Brain pericyte (primary cell): ENCODE measurements at places on chromosomes 16 and 17.

GRCh38 chr16:79882340-79883005 is 281.9 kb upstream of the MAF start:
- no peak for DNase-seq

- DNase-seq, result no peak
Observed at GRCh38 chr17:6177941-6178694, 107.9 kb downstream of the WSCD1 start.

GRCh38 chr16:88966986-88967829 is 9.8 kb downstream of the CBFA2T3 start:
- no peak for DNase-seq

- DNase-seq, result no peak
Observed at GRCh38 chr16:87678618-87679017, 76.3 kb downstream of the JPH3 start.

- no peak for DNase-seq
Observed at GRCh38 chr17:8712698-8713097, 31.9 kb downstream of the CCDC42 start.

DNA sequence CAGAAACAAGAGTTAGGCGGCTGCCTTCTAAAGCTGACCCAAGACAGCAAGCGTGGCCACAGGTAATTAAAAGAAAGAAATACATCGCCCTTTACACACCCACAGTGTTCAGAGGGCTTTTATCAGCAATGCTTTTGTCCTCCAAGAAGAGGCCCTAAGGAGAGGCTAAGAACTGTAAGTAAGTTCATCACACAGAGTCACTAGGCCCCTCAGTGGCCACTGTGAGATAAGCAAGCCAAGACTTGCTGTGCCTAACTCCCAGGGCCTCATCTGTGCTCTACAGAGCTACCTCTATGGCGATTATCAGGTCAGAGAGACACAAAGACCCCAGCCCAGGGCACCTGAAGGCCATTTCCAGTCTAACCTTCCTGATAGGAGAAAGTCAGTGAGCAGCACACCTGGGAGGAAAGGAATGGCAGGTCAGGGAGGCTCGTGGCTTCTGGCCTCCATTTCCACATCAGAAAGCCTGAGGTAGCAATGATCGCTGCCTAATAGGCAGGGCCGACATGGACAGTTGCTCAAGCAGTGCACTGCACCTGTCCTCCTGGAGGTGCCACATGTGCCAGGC is 545.2 kb upstream of the CDH11 start:
- no peak for DNase-seq

- DNase-seq, result no peak
Observed at GRCh38 chr16:69166946-69167930, 19.7 kb upstream of the SNTB2 start.

- DNase-seq, result no peak
Observed at GRCh38 chr17:29154516-29155226, 25.5 kb downstream of the MYO18A start.

GRCh38 chr17:34647511-34647910 is 68.1 kb downstream of the TMEM132E start:
- DNase-seq, result no peak

- no peak for DNase-seq
Observed at GRCh38 chr17:28100936-28101335, 58.5 kb downstream of the NLK start.

DNA sequence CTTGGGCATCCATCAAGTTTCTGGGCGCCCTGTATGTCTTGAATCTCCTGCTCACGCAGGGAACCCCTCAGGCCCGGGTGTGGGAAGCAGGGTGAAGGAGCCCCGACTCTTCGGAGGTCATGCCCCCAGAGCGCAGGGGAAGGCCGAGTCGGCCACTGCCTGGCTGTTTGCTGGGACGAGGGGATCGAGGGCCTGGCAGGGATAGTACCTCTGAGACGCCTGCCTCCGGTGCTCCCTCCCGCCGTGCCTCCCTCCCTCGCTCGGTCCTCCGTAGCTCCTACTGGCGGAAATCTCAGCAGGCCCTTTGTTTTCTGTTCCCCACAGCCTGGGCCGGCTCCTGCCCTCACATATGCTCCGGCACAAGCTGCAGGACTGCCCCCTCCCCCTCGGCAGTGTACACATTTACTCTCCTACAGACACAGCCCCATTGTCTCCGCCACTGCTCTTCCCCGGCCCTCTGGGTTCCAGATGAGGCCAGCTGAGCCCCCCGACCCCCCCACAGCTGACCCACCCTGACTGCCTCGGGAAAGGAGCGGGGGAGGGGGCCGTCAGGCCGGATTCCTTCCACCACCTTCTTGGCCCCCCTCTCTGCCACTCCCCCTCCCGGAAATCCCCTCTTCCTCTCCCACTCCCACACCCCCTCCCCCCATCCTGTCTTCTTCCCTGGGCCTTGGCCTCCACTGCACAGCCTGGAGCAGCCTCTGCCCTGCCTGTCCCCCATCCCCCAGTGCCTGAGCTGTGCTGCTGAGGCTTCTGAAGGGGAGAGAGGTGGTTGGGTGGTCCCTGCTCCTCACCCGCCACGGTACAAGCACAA is 1.4 kb downstream of the TRAF4 start:
- DNase-seq, result no peak

DNA sequence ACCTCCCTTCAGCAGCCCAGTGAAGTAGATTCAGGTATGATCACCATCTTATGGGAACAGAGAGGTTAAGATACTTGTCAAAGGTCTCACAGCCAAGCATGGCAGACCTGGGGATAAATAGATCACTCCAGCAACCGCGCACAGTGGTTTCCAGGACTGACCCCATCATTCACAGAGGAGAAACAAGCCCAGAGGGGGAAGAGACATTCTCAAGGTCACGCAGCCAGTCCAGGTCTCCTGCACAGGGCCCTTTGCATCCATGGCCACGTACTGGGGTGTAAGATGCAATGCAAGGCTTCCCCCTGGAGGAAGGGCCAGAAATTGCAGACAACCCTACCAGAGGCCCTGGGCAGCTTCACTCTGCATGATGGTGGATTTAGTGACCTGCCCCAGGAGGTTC is 19.9 kb downstream of the TLE7 start:
- no peak for DNase-seq

DNA sequence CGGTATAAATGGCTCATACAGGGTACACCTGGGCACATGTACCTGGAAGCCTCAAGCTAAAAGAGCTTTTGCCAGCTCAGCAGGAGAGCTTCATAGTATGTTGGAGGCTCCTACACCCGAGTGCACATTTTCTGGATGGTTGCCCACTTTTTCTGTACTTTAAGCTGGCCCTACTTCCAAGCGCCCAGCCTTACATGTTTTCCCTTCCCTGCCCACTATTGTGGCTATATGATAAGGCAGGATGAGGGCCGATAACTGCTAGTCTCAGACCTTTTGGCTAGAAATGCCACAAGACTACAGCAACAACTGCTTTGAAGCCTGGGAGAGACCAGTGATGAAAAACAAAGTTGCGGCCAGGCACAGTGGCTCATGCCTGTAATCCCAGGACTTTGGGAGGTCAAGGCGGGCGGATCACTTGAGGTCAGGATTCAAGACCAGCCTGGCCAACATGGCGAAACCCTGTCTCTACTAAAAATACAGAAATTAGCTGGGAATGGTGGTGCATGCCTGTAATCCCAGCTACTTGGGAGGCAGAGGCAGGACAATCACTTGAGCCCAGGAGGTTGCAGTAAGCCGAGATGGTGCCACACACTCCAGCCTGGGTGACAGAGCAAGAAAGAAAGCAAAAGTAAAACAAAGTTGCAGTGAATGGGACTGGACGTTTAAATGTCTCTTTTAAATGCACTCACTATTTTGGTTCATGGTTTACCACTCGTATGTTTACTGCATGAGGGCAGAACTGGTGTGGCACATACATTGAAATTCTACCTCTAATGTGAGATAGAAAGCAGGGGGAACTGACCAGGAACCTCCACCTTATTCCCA is 14.2 kb upstream of the MARCHF10 start:
- DNase-seq, result no peak

DNA sequence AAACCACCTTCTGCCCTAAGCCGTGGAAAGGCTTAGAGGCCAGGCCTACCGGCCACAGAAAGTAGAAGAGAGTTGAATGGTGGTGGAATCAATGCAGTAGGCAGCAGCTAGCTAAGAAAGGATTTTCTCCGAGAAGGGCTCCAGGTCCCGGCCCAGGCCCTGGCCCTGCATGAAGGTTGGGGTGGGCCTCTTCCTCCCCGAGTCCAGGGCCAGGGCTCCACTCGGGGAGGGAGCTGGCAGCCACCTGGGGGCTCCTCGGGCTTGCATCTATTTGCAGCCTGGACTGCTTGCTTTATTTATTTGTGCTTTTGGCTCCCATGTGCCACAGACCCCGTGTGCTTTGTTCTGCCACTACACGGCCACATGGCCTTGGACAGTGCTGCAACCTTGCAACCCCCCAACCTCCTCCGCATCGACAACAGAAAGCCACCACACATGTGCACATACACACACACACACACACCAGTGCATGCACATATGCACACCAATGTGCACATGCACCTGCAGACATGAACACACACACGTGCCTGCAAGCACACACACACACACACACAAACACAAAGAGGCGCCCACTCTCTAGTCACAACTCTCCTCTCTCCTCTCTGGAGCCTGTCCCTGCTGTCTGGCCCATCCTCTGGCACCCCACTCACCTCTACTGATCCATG is 96.4 kb upstream of the TNRC6C start:
- no peak for DNase-seq

DNA sequence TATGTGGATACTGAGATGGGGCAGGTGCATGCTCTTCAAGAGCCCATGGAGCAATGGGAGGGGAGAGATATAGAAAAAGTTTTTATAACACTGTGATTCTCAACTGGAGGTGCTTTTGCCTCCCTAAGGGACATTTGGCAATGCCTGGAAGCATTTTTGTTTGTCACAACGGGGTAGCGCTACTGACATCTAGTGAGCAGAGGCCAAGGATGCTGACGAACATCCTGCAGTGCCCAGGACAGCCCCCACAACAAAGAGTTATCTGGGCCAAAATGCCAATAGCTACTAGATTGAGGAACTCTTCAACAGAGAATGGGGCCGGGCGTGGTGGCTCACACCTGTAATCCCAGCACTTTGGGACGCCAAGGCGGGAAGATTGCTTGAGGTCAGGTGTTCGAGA is 67.2 kb upstream of the CLEC3A start:
- no peak for DNase-seq

DNA sequence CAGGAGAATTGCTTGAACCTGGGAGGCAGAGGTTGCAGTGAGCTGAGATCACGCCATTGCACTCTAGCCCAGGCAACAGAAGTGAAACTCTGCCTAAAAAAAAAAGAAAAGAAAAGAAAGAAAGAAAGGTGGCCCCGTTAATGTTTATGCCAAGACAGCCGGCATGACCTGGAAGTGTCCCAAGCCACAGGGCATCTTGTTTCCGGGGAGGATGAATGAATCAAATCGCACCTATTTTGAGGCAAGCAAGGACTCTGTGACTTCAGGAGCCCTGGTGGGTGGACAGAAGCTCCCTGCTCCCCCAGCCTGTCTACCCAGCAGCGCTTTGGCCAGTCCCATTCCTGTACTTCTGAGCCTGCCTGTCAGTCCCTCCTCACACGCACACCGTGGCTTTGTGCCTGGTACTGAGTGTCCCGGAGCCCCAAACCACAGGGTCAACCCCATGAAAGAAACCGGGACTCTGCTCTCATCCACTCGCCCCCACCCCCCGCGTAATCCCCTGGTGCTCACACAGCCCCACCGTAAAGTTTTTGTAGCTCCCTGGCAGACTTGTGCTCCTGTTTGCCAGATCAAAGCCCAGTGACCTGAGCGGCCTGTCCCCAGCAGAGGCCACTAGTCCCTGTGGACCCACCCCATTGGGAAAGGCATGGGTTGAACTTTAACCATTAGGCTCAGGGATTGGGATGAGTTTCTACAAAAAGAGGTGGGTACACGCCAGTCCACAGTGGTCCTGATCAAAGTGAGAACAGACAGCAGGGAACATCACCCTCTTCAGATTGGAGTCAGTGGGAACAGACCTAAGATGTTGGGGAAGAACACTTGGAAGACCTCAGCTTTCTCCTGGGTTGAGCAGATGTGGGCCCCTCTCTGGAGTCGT is 19.3 kb downstream of the CD2BP2 start:
- no peak for DNase-seq

DNA sequence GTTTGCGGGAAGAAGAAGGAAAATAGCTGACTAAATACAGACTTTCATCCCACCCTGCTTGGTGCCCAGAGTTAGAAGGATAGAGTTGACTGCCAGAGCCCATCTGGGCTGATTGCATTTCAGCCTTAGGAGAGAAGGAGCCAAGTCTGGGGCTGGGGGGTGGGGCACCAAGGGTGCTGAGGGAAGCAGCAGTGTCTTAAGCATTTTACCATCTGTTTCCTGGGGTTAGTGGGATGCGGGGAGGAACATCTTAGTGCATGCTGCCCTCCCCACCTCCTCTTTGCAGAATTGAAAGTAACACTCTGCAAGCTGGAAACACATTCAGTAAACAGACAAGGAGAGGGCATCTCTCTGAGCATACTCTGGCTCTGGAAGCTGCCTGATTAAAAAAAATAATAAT is 1.5 kb upstream of the ARL5C start:
- no peak for DNase-seq

DNA sequence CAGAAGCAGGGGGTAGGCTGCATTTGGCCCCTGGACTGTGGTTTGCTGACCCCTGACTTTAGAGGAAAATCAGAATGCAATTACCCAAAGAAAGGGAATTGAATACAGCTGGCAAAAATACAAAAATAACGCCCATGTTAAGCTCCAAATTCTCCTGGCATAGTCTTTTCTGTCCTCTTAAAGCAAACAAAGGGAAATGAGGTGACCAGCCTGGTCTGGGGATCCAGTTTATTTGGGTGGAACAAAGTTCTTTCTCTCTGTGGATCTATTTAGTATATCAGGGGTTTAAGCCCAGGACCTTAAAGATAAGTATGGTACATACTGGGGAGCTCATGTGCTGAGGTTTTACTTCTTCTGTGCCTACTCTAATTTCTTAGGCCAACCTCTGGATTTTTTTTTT is 23.5 kb downstream of the DNAJA2 start:
- DNase-seq, result no peak

DNA sequence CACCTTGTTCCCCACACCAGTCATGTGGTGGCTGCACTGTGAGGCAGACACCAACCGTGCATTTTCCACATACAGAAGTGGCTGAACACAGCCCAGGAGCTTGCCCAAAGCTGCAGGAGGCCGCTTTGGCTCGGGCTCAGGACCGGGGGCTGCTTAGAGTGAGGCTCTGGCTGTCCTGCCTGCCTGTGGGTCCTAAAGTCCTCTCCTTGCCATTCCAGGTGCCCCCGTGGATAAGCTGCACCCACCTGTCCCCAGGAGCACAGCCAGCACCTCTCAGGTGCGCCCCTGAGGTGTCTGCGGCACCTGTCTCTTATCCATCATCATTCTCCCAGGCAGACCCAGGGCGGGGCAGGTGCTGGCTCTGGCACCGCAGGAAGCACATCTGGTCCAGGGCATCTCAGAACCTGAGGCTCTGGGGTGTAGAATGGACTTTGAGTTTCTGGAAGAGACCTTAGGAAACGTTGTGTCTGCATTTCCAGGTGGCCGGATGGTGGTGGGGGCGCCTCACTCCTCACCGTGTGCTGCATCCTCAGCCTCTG is 180.5 kb upstream of the ZNF469 start:
- no peak for DNase-seq

GRCh38 chr17:40283662-40284061 is 4.0 kb upstream of the CDC6 start:
- no peak for DNase-seq

GRCh38 chr16:72848028-72848400 is 199.9 kb downstream of the ZFHX3 start:
- no peak for DNase-seq
